GM13977 (cell line): ENCODE measurements at places on chromosomes 12 and 14.

DNA sequence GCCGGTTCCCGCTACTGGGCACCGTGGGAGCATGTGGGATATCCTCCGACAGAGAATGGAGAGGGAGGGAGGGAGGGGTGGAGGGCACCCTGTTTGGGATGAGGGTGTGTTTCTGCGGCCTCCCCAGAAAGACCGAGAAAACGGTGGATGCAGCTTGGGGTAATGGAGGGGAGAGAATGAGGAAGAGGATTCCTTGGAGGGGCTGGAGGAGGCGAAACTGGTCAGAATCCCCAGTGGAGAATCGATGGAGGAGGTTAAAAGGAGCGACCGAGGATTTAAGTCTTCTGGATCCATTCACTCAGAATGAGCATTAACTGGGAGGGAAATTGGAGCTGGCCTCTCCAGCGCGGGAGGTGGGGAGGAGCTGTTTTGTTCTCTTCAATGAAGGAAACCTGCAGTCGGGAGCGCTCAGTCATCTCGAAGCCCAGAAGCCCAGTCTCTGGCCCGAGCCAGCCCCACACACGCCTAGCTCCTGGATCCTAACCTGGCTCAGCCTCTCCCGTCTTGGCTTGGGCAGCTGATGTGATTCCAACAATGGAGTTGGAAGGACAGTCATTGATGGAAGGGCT is 581 bp downstream of the ARG2 start:
- no peak for DNase-seq

DNA sequence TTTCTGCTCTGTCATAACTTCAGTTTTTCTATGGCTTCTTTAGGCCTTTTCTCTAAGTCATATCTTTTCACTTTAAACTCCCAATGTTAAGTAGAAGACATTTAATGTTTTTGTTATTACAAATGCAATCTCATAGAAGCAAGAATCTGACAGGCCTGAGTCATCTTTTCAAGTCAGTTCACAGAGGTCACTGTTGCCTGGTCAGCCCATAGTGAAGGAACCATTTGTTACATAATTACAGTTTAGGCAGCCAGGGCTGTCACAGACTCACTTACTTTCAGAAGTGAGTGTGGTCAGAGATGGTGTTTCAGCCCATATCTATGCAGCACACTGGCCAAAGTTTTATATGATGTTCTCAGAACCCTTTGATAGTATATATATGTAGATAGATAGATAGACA is 46.5 kb downstream of the CCER1 start:
- DNase-seq, result no peak

DNA sequence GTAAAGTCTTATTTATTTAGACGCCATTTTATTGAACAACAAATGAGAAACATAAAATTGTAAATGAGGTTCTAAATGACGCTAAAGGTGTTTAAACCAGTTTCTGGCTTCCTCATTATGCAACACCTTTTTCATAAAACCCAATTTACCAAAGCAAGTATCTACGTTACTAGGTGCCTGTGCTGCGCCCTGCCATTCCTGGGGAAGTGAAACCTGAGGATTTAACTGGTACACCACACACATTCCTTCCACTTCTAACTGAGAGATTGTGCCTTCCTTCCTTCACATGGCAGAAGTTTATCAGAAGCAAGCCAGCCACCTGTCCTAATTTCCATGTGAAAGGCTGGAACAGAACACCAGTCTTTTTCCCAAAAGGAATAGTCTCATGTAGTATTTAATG is 40.3 kb upstream of the GCH1 start:
- DNase-seq, result no peak

DNA sequence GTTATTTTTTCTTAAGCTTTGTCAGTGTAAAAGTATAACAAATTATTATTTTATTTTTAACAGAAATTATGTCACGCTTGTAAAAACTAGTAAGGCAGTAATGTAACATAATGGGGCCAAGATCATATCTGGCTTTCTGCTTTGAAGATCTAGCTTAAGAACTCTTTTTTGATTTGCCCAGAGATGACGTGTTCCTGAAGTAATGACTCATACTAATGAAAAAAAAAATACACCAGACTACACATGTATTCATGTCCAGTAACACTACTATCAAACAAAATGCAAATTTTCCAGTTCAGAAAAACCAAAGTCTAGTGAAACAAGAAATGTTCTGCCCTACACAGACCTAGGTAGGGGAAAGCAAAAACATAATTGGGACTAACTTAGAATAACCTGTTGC is 432.2 kb upstream of the ATXN7L3B start:
- DNase-seq, result peak; percentile 2

DNA sequence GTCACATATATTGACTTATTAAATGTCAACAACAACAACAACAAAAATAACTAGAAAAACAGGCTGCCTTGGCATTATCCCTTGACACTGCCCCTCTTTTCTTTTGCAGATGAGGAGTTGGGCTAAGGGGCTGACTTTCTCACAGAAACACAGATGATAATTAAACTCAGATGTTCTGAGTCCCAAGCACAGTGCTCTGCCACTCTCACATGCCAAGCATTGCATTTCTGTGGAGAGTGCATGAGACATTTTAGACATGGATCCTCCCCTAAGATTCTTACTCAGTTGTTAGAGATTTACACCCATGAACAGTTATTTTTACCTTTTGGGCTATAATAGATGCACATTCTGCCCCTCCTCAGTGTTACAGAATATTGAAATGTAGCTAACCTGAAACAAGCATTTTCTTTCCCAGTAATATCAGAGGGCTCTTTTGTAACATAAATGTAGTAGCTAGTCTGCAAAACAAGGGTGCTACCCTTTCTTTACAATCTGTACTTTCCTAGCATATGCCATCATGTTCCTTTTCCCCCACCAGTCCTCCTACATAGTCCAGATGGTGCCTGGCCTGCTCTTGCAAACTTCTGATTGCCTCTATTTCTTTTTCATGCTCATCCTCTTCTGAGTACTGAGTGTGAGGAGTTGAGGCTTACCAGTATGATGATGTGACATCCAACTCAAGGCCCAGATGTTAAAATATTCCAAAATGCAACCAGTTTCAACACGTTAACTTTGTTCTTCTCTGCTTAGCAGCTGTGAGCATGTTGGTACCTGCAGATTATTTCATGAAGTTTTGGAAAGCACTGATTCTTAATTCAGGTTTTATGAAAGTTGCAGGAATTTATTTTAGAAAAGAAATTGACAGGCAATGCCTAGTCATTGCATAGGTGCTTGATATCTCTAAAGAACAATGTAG is 125.0 kb upstream of the ATP2B1 start:
- no peak for DNase-seq

DNA sequence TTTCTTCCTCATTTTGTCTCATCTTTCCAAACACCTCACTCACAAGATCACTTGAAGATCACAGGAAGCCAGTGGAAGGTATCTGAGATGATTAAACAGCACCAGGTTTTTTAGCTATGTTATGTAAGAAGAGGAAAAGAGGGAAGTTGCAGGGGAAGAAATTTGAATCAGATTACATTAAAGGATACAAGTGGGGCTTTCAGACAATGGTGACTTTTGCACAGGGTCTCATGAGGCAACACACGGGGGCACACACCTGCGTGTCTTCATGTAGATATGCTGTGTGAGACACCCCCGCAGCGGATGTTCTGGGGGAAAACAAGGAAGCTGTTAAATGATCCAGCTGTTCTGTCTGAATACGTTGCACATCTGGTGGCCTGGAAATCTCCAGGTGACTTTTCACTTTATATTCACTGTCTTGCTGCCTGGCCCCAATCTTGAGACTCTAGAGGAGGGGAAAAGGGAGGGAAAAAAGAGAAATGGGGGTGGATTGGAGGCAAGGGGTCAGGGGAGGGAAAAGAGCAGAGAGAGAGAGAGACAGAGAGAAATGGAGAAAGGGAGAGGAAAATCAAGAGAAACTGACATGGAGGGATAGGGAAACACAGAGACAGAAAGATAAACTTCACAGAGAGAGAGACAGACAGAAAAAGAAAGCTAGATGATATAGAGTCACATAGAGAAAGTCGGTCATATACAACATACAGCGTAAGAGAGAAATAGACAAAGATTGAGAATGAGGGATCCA is 36.3 kb upstream of the PPP1CC start:
- DNase-seq, result no peak

- DNase-seq, result no peak
Measured at GRCh38 chr12:91098461-91098860, 12.8 kb downstream of the LUM start.

DNA sequence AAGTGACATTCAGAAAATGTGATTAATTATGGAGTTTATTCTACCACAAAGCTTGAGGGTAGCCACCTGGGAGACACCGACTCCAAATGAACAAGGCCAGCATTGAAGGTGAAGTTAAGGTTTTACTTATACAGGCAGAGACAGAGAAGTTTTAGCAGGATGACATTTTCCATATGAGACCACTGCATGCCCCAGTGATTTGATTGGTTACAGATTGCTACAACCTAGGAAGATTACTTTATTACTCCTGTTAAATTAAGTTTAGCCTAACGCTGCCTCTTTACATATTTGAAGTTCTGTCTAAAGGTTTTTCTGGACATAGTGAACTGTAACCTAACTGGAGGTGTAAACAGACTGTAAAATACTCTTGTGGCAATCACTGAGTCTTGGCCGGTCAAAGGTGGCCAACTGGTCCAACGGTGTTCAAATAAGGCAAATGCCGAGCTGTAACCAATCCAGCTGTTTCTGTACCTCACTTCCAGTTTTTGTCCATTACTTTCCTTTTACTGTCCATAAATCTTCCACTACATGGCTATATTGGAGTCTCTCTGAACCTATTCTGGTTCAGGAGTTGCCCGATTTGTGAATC is 57.2 kb downstream of the RIN3 start:
- DNase-seq, result no peak

- no peak for DNase-seq
Measured at GRCh38 chr14:103283916-103284315, 50.1 kb upstream of the EIF5 start.

GRCh38 chr12:108589028-108589839 is 8.7 kb downstream of the TMEM119 start:
- no peak for DNase-seq

GRCh38 chr14:53367644-53368026 is 214.5 kb upstream of the DDHD1 start:
- no peak for DNase-seq

DNA sequence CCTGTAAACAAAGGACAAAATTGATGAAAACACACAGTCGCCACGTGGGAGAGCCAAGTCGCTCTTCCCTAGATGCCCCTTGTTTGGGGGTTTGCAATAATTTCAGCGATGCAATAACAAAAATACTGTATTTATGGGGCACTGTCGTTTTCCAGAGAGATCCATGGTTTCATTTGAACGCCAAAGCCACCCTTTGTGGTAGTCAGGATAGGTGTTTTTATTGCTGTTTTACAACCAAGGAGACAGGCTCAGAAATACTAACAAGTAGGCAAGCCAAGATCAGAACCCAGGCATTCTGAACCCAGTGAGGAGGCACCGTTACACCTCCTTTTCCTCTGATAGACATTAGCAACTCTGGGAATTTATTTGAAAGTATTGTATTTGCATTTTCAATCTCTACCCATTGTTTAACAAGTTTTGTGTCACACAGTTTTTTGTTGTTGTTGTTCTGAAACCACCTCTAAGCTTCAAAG is 831 bp upstream of the BTBD7 start:
- no peak for DNase-seq

DNA sequence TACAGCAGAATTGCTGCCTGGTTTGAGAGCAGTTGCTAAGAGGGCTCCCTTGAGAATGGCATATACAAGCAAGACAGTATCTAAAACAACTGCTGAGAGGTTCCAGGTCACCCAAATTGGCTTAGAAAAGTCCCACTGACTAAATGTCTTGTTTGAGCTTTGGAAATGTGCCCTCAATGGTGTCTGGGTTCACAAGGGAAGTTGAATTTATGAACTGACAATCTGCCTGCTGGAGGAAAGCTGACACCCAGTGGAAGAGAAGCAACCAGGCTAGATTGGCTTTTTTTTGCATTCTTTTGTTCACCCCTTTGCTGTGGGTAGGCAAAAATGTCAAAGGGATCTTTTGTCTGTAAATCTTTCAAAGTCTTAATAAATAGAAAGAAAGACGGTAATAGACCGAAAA is 44.6 kb upstream of the NPFF start:
- DNase-seq, result no peak

- no peak for DNase-seq
Measured at GRCh38 chr14:68264260-68264569, 444.6 kb downstream of the RAD51B start.

DNA sequence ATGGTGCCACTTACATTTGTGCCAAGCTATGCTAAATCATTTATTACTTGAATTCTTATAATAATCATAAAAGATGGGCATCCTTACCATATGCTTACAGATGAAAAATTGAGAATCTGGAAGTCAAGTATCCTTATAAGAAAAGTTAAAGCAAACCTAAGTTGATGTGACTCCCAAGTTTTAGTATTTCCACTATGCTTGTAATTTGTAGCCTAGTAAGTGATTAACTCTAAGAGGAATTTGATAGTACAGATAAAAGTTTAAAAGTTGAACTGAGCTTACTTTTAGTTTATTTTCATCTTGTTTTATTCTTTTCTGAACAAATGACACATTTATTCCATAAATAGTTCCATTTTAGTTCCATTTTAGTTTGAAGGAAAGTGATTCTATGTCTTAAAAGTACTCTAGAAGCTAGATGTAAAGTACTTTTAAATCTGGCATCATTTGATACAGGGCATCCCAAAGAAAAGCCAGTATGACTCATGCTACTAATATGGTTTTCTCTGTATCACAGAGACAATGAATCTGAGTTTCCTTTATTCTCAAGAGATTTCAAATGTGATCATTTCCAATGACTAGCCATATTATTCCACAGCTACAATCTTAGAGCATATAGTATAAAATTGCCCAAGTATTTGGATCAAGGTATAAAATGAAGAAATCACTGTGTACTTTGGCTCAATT is 596.0 kb downstream of the SLC16A7 start:
- DNase-seq, result no peak

DNA sequence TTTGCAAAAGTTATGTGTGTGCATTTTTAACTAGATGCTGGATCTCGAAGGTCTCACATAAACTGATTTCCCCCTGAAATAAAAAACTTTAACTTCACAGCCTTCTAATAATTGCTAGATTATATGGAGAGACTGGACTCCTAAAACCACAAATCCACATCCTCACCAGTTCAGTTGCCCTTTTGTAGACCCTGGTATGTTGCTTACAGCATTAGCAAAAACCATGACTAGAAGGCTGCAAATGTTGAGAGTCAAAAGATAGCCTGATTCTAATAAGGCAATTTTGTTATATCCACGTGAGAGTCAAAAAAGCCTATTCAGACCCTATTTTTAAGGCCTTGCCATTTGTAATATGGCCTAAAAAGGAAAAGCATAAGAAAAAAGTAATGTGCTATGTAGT is 37.4 kb downstream of the RASSF8 start:
- DNase-seq, result no peak

DNA sequence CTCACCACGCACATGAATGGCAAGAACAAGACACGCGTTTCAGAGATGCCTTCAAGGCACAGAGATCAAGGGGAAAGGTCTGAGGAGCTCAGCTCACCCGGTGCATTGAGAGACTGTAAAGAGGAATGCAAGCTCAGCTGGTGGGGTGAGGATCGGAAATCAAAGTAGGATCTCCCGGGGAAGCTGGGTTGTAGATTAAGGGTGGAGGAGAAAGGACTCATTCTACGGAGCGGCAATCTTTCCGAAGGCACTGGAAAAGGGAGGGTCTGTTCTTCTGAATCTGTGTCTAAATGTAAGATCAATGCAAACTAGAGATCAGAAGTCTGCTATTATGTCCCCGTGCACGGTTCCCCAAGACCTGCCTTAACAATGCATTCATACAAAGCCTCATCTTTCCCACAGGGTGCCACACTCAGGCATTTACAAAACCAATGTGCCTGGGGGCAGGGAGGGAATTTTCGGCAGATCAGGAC is 41.6 kb upstream of the PYGL start:
- DNase-seq, result no peak

GRCh38 chr14:23071921-23072539 is 14.7 kb upstream of the CDH24 start:
- DNase-seq, result no peak
